ENCODE measurements at places on chromosomes 3 and 15.

DNA sequence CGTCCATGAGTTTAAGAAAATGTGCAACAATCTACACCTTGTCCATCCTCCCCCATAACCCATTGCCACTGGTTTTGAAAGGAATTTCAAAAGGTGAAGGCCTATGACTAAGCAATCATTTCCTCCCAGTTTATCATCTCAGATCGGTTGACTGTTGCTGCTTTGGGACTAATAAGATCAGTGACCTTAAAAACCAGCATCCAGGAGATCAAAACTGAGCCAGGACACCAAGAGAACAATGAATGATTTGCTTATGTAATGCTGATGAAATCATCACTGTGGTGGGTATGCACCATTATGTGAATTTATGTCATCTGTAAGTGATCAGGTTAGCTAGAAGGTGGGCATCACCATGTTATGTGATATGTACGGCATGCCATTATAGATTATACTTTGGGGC is 195.5 kb downstream of the SSR3 start:
- no peak for DNase-seq

- no peak for DNase-seq
Measured at GRCh38 chr15:56972426-56972825, 54.0 kb downstream of the TCF12 start.

- no peak for DNase-seq
Measured at GRCh38 chr3:164912916-164913315, 165.4 kb downstream of the SI start.

DNA sequence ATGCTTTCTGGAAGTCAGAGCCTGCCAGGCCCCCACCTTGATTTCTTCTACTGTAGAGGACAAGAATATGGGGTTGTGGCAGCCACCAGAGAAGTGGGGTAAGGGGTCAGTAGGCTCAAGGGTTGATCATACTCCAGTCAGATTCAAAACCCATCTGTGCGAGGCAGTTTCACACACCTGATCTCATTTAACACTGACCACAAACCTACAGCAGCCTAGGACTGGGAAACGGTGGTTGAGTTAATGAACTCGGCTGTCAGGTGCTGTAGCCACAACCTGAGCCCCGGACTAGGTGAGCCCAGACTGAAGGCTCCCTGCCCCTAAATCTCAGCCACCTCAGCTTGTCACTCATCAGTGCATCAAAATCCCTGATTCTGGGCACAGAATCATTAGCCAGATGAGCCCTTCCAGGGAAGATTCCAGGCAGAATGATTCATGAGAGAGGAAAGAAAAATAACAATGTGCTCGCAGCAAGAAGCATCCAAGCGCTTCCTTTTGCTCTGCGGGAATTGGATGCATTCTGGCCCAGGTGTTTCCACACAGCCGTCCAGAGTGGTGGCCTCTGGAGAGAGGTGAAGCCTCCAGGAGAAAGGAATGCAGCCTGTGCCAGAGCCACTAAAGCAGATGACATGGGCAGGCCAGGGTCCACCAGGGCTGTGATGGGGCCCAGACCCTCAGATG is 102.1 kb downstream of the SRGAP3 start:
- no peak for DNase-seq

- DNase-seq = no peak
Measured at GRCh38 chr15:95323796-95324195, 1006.7 kb upstream of the NR2F2 start.

All from bone marrow (tissue), 2 donors.